ENCODE measurements at places on chromosomes 7 and 10.

DNA sequence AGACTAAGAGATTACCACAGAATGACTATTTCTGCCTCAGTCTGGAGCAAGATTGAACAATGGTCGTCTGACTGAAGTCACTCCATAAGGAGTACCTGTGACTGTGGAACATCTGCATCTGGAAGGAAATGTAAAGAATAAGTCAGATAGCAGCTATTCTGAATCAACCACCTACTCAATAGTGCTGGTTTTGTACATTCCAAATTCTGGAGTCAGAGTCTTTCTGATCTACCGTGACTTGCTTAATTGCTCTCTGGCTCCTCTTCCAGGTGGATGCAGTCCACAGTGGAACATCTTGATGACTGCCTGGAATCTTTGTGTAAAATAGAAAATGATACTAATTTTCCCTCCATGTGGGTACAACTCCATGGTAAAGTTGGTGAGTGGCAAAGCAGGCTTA lies 156.3 kb upstream of the SEMA3C start:
- peak; percentile 29 for DNase-seq

GRCh38 chr10:118383063-118383689 lies 41.1 kb upstream of the FAM204A start:
- no peak for DNase-seq

GRCh38 chr7:152451356-152451755 lies 15.6 kb upstream of the KMT2C start:
- no peak for DNase-seq

- no peak for DNase-seq
Observed at GRCh38 chr10:32308027-32308603, 38.8 kb downstream of the EPC1 start.

DNA sequence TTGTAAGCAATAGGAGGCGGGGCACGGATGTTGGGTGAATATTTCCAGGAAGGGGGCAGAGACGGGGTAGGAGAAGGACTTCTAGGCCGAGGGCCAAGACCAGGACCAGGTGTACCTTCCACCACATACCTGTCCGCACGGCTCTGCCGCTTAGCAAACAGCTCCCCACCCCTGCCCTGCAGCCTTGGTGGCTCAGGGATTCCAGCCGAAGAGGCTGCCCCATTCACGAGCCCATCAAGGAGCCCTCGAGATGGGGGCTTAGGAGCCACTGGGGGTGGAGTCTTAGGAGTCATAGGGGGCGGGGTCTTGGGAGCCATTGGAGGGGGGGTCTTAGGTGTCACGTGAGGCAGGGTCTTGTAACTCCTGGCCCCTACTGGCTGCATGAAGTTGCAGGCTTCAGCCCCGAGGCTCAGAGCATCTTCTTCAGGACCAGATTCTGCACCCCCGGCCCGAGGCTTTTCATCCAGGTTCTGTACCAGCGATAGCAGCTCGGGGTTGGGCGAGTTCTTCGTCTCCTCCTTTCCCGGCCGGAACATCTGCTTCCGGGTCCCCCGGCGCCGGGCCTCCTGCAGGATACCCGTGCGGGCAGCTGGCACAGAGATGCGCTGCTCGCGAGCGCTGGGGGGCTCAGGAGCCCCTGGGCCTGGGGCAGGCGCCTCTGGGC lies 6.1 kb upstream of the MYOZ1 start:
- DNase-seq = peak; percentile 79

DNA sequence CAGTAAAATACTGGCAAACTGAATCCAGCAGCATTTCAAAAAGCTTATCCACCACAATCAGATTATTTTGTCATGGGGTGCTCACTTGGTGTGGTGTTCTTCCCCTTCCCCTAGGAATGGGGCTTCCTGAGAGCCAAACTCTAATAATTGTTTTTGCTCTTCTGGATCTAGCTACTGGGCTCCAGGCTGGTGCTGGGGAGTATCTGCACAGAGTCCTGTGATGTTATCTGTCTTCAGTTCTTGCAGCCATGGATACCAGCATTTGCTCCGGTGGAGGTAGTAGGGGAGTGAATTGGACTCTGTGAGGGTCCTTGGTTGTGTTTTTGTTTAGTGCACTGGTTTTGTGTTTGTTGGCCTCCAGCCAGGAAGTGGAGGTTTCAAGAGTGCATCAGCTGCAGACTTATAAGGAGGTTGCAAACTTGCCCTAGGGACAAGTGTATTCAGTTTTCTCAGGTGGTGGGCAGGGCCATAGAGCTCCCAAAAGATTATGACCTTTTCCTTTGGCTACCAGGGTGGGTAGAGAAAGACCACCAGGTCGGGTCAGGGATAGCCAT lies 308.5 kb upstream of the MAGI2 start:
- DNase-seq = no peak

GRCh38 chr7:120189623-120190022 lies 83.4 kb upstream of the KCND2 start:
- DNase-seq = no peak

- no peak for DNase-seq
Observed at GRCh38 chr10:59131666-59132065, 44.8 kb upstream of the PHYHIPL start.

DNA sequence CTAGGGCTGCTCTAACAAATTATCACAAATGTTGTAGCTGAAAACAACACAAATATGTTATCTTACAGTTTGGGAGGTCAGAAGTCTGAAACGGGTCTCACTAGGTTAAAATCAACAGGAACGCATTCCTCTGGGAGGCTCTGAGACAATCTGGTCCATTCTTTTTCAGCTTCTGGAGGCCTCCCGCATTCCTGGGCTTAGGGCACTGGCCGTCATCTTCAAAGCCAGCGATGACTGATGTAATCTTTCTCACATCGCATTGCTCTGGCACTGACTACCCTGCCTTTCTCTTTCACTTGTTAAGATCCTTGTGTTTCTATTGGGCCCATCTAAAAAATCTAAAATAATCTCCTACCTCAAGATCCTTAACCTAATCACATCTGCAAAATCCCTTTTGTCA lies 1071.5 kb upstream of the C7orf33 start:
- DNase-seq = peak; percentile 65

- DNase-seq = no peak
Observed at GRCh38 chr7:124937076-124937475, 7.5 kb upstream of the POT1 start.

DNA sequence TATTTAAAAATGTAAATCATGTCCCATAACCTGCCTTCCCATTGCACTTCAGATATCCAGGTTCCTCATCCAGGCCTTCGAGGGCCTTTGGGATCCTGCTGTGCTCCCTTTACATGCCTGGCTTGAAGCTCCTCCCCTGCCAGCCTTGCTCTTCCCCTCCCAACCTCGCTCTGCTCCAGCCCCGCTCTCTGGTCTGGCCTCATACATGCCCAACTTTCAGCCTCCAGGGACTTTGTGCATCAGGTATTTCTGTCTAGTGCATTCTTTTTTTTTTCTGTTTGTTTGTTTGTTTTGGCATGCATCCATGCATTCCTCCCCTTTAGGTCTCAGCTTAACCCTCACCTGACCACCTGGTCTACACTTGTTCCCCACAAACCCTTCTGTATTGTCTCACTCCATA lies 160.3 kb downstream of the SNX10 start:
- no peak for DNase-seq

DNA sequence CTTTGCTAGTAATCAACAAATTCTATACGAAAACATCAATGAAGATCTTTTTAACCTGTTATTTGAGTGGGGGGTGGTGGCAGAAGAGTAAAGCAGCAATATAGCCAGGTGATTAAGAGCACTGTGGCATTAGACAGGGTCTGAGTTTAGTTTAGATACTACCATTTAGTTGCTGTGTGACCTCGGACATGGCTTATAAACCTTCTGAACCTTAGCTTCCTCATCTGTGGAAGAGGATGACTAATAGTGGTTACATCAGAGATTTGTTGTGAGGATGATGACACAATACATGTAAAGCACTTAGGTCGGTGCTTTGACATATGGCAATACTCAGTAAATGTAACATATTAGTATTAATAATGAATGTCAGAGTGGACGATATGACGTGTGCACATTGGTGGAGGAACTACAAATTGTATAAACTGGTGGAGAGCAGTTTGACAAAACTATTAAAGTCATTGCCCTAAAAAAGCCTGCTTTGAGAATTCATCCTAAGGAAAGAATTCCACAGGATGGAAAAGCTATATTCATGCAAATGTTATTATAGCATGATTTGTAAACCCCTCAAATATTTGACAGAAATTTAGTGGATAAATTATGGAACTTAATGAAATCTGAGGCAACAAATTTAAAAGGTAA lies 24.3 kb downstream of the SPAG6 start:
- no peak for DNase-seq

DNA sequence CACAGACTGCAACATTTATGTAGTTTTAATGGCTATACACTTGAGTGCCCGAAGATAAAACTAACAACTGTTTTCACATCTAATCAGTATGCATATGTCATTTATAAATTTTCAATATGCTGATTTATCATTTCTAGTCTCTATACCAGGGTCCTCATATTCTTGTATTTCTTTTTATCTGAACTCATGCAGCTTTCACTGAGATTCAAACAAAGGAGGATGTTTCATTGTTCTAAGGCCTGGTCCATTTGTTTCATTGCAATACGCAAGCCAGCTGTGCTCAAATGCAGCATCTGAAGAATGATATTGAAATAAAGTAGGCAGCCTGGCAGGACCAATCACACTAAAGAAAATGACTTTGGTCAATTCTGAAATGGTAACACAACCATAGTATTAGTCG lies 31.7 kb downstream of the MAGI2 start:
- DNase-seq = no peak

- DNase-seq = peak; percentile 39
Observed at GRCh38 chr7:28432105-28432504, 19.8 kb downstream of the CREB5 start.

DNA sequence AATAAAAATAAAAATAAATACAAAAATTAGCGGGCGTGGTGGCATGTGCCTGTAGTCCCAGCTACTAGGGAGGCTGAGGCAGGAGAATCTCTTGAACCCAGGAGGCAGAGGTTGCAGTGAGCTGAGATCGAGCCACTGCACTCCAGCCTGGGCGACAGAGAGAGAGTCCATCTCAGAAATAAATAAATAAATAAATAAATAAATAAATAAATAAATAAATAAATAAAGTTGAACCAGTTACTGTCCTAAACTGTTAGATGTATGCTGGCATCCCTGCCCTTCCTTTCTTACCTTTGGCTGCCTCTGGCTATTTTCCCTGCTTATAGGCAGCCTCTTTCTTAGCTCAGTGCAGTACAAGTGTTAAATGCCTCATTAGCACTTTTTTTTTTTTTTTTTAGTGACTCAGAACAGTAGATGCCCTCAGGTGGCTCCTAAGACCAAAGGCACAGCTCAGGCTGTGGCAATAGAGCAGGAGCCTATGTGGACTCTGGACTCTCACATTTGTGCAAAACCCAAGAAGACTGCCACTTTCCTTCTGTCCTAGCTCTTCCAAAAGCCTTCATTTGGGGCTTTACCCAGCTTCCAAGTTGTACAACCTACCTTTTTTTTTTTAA lies 30.6 kb upstream of the CABCOCO1 start:
- DNase-seq = no peak

GRCh38 chr10:109862041-109862440 lies 61.3 kb downstream of the XPNPEP1 start:
- no peak for DNase-seq

- DNase-seq = peak; percentile 47
Observed at GRCh38 chr7:26155531-26156375, 3.8 kb downstream of the NFE2L3 start.

- DNase-seq = no peak
Observed at GRCh38 chr7:38740041-38740440, 108.9 kb upstream of the AMPH start.

DNA sequence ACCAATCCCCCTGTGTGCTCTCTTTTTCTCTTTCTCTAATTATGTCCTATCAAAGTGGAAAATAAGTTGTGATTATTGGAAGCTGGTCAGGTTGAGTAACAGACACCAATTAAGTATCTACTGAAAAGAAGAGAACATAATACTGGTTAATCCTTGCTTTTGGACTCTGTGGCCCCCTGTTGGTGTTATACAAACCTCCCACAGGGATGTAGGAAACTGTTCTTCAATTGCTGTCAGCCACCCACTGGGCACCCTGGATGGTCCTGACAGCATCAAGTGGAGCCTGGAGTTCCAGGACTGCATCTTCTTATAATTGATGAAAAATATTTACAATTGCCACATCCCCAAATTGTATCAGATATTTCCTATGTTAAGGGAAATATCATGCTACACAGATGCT lies 939.7 kb downstream of the KCNMA1 start:
- no peak for DNase-seq

GRCh38 chr7:45073031-45073785 lies 15.6 kb downstream of the NACAD start:
- DNase-seq = no peak

GRCh38 chr7:32560075-32560474 lies 64.8 kb downstream of the AVL9 start:
- no peak for DNase-seq

DNA sequence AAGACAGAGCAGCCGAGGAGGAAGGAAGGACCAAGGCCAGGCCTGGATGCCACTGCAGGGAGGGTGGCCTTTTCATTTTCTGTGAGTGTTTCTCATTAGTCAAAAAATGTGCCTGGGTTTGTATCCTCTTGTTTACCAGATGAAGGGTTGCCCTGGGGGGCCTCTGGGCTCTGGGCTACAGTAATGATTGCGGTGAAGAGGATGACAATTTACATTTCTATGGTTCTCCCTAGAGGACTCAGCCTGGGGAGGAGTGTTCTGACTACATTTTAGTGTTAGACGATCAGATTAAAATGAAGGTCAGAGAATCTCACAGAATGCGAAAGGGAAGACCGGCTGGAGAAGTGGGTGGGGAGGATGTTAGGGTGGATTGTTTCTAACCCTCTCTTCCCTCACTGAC lies 108.0 kb upstream of the KMT2C start:
- no peak for DNase-seq

DNA sequence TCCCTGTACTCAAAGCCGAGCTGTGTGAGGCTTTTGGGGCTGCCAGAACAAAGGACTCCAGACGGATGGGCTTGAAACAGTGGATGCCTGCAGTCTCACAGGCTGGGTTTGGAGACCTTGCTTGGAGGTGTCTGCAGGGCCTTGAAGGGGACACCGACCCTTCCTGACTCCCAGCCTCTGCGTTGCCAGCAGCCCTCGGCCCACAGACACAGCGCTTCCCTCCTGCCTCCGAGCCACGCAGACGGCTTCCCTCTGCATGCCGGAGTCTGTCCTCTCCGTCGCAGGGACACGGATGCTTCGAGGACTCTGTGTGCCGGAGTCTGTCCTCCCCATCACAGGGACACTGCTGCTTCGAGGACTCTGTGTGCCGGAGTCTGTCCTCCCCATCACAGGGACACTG lies 524.7 kb downstream of the DNAJB6 start:
- DNase-seq = no peak

DNA sequence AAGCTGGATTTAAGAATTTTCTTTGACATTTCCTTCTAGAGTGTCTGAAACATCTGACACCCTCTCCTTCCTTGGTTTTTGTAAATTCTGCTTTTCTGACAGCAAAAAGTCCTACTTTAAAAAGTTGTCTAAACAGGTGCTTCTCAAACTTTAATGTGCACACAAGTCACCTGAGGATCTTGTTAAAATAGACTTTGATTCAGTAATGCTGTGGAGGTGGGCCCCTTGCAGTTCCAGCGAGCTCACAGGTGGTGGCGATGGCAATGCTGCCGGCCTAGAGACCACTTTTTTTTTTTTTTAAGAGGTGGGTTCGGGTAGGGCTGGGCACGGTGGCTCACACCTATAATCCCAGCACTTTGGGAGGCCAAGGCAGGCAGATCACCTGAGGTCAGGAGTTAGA lies 77.1 kb downstream of the ABCC2 start:
- no peak for DNase-seq

- DNase-seq = no peak
Observed at GRCh38 chr7:140585333-140585732, 55.3 kb downstream of the DENND2A start.

Measured in GM03348 (cell line).